ENCODE measurements at places on chromosomes 11 and 22. TPM values are rescaled to one million over a fixed set of nuclear protein-coding genes. Genes with fewer than 3 reads are reported as not detected.

Gene GGT1
- total RNA-seq, result 12.0 TPM

Gene CBLIF
- total RNA-seq, result not detected

Gene C22orf23
- 0.43 TPM for total RNA-seq

Gene HBE1
- not detected for total RNA-seq

Gene TSPAN32
- total RNA-seq, result not detected

Gene C22orf31
- not detected for total RNA-seq

Gene HARBI1
- 5.0 TPM for total RNA-seq

Gene SLC37A2
- total RNA-seq, result 0.88 TPM

Gene SCN4B
- total RNA-seq, result not detected

Gene OR2AG2
- 1.6 TPM for total RNA-seq

Gene VPREB1
- not detected for total RNA-seq

Gene DEPDC5
- 8.5 TPM for total RNA-seq

Gene TEX12
- not detected for total RNA-seq

Gene OTUB1
- 55.8 TPM for total RNA-seq

Gene CCDC73
- total RNA-seq, result not detected

Gene MAPK8IP2
- total RNA-seq, result 0.14 TPM

Gene OR56A1
- total RNA-seq, result under 0.01 TPM

Gene RSF1
- 27.9 TPM for total RNA-seq

Gene GNG3
- total RNA-seq, result not detected

Gene FAM89B
- 15.1 TPM for total RNA-seq

Gene SVIP
- total RNA-seq, result under 0.01 TPM

Gene RELA
- total RNA-seq, result 38.5 TPM

Gene CRYBA4
- not detected for total RNA-seq

Gene SYT9
- total RNA-seq, result 0.43 TPM

Gene ZP1
- 0.14 TPM for total RNA-seq

Measured in placental pericyte (primary cell).